ENCODE measurements at places on chromosomes 1 and 21. TPM values are rescaled to one million over a fixed set of nuclear protein-coding genes. Genes with fewer than 3 reads are reported as not detected.

CTTNBP2NL gene
- total RNA-seq, result 5.5 TPM

CAMK1G gene
- total RNA-seq, result not detected

AIM2 gene
- 11.6 TPM for total RNA-seq

FCRL5 gene
- total RNA-seq, result not detected

KIF26B gene
- not detected for total RNA-seq

ISG20L2 gene
- total RNA-seq, result 55.7 TPM

SLC30A2 gene
- not detected for total RNA-seq

LIPI gene
- total RNA-seq, result not detected

CLCA4 gene
- total RNA-seq, result not detected

CTH gene
- 6.3 TPM for total RNA-seq

ADAMTS1 gene
- total RNA-seq, result 7.1 TPM

OR14K1 gene
- not detected for total RNA-seq

VASH2 gene
- total RNA-seq, result 0.64 TPM

DIPK1A gene
- total RNA-seq, result 16.1 TPM

All from T-helper 1 cell treated with Interleukin-12 subunit alpha and Interleukin-12 subunit beta and Interleukin-4 antibody, amounts not matched to agents 30 ng/mL and 1 ng/mL, for 36 hours (primary cell).